ENCODE measurements at places on chromosomes 2 and 18. TPM values are rescaled to one million over a fixed set of nuclear protein-coding genes. Genes with fewer than 3 reads are reported as not detected.

DPP10 gene
- not detected for total RNA-seq

- H3K27me3 ChIP-seq = no peaks in the 10 kb centered on the region
- peaks cover 12% of the 10 kb centered on the region for H3K4me1 ChIP-seq
- no peak overlapping the region for H3K4me3 ChIP-seq
- no peaks in the 10 kb centered on the region for H3K36me3 ChIP-seq
- DNase-seq = no peak
Observed at GRCh38 chr18:23313379-23313778, 139.7 kb upstream of the RIOK3 start.

MGAT5 gene
- 40.9 TPM for total RNA-seq

TMEM198 gene
- total RNA-seq = 4.5 TPM

DNA sequence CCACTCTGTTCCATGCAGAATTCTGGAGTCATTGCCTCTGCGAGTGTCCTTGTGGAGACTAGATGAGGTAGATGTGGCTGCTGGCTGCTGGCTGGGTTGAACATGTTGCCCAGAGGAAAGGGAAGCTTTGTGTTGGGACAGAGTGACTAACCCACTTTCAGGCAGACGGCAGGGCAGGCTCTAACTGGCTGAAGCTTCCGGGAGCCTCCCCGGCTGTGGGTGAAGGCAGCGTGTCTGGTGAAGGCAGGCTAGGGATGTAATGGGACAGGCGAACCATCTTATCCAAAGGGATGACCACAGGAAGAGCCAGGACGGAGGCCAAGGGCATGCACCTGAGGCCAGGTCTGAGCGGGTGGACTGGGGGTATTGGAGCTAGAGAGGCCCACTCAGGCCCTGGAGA, 16.0 kb downstream of the ASPRV1 start:
- no peak overlapping the region for H3K4me3 ChIP-seq
- H3K36me3 ChIP-seq = peaks cover 8% of the 10 kb centered on the region
- no peaks in the 10 kb centered on the region for H3K27me3 ChIP-seq

DNA sequence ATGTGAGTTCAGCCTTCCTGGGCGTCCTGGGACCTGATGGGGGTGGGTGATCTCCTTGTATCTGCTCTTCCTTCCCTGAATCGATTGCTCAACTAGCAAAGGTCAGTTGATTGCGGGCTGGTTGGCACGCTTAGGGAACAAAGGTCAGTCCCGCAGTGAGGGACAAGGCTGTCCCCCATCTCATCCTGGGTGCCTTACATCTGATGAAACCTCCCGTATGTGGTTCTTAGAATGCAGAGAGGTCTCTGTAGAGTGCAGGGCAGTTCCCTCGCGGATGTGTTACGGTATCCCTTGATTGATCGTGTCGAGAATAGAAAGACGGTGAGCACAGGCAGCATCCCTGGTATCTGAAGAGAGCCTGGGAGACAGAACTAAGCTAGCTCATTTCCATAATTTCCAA, 56.4 kb upstream of the RBM44 start:
- H3K4me3 ChIP-seq = no peak overlapping the region
- H3K4me1 ChIP-seq = no peaks in the 10 kb centered on the region
- H3K27me3 ChIP-seq = no peaks in the 10 kb centered on the region
- DNase-seq = no peak
- no peak overlapping the region for H3K27ac ChIP-seq
- no peaks in the 10 kb centered on the region for H3K36me3 ChIP-seq

TUBA3D gene
- total RNA-seq = not detected

CNRIP1 gene
- total RNA-seq = 14.1 TPM

DNA sequence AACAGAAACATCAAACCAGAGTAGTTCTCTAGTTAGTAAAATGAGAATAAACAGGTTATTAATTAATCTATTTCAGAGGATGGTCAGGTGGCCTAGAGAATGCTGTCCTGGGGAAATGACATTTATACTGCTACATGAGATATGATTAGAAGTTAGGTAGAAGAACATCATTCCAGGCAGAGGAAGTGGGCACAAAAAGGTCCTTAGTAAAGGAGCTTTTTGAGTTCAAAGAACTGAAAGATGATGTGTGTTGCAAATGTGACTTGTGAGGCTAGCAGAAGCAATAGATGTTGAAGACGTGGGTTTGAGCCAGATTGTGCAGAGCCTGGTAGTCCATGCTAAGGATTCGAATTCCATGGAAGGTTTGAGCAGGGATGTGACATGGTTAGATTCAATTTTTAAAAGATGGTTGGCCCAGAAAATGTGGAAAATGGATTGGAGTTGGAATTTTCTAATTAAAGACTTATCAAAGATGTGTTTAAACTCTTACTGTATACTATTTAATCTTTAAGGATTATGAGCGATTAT, 34.2 kb downstream of the RAB10 start:
- no peaks in the 10 kb centered on the region for H3K36me3 ChIP-seq
- no peak for DNase-seq
- H3K4me3 ChIP-seq = no peak overlapping the region
- peaks cover 5% of the 10 kb centered on the region for H3K4me1 ChIP-seq

Measured in kidney (tissue), 22 donors.